ENCODE measurements at places on chromosomes 1 and 21.

DNA sequence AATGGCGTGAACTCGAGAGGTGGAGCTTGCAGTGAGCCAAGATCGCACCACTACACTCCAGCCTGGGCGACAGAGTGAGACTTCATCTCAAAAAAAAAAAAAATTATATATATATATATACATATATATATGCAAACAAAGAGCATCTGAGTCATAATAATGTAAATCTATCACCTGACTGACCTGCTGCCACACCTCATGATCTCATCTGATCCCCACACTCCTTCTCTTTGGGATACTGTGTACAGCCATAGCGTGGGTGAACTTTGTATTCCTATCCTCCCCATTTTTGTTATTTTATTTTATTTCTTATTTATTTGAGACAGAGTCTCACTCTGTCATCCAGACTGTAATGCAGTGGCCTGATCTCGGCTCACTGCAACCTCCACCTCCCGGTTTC is 2.6 kb upstream of the HDAC1 start:
- DNase-seq = no peak

GRCh38 chr21:44764319-44765230 is 37.0 kb downstream of the UBE2G2 start:
- no peak for DNase-seq

DNA sequence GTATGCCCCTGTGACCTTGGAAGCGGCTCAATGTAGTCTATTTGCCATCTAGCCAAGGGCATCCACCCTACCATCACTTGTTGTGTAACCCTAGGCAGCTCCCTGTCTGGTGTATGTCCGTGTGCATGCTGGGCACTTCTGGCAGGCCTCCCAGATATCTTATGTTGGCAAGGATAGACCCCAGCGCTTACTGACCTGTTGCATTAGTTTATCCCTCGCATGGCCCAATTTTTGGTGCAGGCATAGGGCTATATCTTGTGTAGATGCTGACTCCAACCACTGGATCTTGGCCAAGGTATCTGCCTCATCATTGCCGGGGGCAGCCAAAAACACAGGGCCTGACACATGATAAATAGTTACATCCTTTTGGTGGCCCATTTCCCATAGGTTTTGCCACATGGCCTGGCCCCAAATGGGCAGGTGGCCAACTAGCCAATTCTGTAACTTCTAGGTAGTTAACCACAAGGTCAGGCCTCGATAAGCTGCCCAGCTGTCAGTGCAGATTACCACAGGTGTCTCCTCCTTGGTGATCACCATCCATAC is 14.0 kb upstream of the TBX19 start:
- no peak for DNase-seq

DNA sequence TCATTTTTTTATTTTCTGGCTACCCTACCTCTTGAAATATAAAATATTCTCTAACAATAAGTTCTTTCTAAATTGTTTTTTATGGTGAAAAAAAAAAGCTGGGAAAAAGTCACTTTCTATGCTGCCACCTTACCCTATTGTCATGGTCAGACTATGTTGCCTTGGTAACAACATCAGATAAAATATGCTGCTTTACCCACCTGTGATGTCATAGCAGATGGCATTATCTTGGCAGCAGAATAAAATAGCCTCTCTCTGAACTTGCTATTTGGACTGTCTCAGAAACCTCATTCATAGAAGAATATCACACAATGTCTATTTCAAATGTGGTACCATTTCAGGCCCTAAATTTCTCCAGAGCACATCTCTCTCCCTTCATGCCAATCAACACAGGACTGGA is 69.6 kb upstream of the SGIP1 start:
- DNase-seq = no peak

DNA sequence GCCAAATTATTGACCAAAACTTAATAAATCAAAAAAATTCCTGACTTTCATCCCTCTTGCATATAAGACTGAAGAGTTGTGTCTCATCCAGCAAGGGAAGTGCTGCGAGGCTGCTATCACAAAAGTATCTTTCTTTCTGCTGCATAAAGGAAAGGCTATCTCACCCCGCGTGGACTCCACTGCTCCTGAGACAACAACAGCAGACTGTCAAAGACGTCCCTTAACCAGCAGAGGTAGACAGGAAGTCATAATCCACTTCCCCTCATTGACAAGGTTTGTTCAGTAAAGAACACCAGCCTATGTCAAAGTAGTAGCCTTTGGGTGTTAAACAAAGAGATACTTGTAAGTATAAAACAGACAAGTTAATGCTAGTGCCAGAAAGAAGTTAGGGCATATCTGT is 29.4 kb downstream of the VPS26C start:
- DNase-seq = no peak

- no peak for DNase-seq
Measured at GRCh38 chr1:163202833-163203451, at the start of gene RGS5. TSS of gene RGS5 (minus strand) at chr1:163202916. CDS start at chr1:163202835, 81 bp downstream.

DNA sequence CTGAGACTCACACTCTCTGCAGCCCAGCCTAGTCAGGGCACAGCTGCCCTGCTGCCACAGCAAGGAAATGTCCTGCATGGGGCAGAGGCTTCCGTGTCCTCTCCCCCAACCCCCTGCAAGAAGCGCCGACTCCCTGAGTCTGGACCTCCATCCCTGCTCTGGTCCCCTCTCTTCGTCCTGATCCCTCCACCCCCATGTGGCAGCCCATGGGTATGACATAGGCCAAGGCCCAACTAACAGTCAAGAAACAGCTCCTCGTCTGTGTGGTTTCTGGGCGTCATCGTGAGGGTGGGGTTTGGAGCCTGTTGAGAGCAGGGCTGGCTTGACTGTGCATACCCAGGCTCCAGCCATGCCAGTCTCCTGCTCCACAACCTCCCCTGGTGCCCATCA is 19.5 kb downstream of the FAAH start:
- DNase-seq = peak; percentile 62

GRCh38 chr1:226964068-226964425 is 24.0 kb downstream of the COQ8A start:
- peak; percentile 43 for DNase-seq

- no peak for DNase-seq
Measured at GRCh38 chr21:45069711-45070110, 4.7 kb upstream of the ADARB1 start.

GRCh38 chr1:204560590-204561150 is 44.5 kb downstream of the MDM4 start:
- DNase-seq = no peak

DNA sequence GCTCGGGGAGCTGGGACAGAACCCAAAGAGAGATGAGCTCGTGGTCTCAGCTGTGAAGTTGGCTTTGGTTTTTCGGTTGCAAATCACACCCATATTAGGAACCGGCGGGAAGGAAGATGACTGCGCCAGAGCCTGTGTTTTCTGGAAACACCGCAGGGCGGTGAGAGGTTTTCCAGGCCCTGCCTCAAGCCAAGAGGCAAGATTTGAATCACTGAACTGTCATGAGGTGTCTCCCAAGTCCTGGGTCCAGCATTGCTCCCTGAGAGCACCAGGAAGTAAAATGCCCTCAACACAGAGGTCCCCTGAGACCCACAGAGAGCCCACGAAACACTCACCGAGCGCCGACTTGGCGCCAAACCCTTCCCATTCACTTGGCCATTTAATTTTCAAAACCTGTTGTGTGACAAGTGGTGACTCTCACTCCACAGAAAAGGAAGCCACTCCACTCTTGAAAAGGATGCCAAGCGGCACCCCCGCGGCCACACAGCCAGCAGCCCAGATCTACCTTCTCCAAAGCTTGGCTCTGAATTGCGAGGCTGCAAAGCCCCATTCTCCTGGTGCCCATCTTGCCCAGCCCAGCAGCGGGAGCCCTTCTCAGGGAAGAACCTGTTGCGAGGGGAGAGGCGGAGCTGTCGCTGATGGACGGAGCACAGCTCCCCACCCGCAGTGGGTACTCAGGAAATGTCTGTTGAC is 99.0 kb upstream of the RUNX3 start:
- peak; percentile 71 for DNase-seq

DNA sequence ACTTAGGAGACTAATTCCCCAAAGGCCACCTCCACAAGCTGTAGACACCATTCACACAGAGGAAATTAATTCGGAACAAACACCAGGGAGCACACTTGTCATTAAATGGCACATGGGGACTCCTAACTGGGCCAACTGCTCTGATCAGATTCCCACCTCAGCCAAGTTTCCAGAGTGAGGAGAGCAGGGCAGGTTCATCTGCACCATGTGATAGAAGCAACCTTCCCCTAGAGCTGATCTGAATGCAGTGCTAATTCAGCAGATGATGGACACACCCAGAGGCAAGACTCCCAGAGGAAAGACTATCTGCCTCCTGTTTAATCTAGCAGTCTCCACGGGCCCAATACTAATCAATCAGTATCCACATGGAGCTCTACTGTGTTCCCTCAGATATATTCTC is 147.0 kb downstream of the VAV3 start:
- no peak for DNase-seq

- peak; percentile 97 for DNase-seq
Measured at GRCh38 chr1:183279835-183280234, 93.8 kb downstream of the LAMC2 start.

DNA sequence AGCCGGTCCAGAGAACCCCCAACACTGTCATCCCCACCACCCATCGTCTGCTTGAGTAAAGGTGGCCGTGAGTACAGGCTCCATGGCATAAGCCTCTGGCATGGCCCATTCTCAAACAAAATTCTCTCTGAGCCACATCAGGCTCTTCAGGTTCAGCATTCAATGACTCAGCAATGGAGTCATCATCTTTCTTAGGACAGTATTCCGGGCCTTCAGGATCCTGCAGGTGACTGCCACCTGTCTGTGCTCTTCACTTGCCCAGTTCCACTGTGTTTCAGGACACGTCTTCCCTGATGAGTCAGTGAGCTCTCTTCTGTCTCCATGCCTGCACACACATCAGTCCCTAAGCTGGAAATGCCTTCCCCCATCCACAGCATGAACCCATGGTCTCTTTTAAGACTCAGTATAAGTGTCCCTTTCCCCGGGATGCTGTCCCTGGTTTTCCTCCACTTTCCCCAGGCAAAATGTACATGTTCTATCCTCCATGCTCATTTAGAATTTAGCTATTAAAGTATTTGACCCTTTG is 81.1 kb upstream of the FGGY start:
- DNase-seq = no peak

- peak; percentile 34 for DNase-seq
Measured at GRCh38 chr1:228793032-228793431, 57.8 kb downstream of the RHOU start.

GRCh38 chr1:231983588-231984193 is 357.1 kb downstream of the DISC1 start:
- no peak for DNase-seq

- DNase-seq = no peak
Measured at GRCh38 chr1:243783714-243784113, 66.3 kb downstream of the AKT3 start.

DNA sequence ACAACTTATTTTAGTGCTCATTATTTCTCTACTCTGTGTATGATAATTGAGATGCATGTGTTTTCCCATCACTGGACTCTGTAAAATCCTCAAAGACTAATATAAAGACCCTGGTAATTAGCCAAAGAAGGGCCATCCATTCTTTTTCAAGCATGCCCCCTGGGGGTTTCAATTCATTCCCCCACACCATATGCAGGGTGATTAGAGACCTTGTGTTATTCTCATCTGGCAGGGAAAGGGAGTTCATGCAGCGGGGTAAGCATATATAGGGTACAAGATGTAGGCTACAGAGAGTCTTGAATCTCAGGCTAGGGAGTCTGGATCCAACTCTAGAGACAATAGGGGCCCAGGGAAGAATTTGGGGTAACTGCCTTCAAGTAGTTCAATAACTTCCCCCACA is 166.5 kb downstream of the TNR start:
- no peak for DNase-seq

DNA sequence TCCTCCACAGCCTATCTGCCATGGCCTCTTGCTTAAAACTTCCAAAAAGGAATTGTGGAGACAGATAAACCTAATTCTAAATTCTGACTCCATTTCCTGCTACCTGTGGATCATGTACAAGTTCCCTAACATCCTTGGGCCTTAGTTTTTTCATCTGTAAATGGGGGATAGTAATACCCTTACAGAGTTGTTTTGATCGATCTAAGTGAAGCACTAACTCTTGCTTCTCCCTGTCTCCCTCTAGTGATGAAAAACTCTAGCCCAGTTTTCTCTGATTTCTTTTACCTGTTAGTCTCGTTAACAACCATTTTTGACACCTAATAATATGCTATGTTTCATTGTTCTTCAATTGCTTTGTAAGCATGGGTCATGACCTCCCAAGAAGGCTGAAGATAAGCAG is 65.9 kb downstream of the TM2D1 start:
- no peak for DNase-seq

GRCh38 chr1:4449972-4450371 is 204.4 kb upstream of the AJAP1 start:
- no peak for DNase-seq

- no peak for DNase-seq
Measured at GRCh38 chr1:184648856-184649201, 105.8 kb downstream of the EDEM3 start.

GRCh38 chr1:209759829-209760359 is 4.0 kb downstream of the TRAF3IP3 start:
- DNase-seq = no peak

DNA sequence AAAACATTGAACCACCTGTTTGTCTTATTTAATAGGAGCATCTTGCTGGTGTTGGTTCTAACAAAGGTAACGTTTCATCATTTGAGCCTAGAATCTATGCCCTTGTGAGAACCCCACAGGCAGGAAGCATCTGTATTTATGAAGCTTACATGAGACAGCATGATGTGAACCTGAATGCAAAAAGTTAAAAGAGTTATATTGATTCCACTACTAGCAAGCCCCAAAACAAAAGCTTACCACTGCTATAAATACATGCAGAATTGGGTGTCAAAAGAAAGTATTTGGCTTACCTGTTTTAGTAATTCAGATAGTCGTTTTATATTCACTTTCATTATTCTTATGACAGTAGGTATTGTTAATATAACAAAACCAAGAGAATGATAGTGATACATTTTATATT is 301.2 kb upstream of the ADGRL2 start:
- DNase-seq = no peak

GRCh38 chr1:36327421-36328087 is 4.1 kb upstream of the EVA1B start:
- peak; percentile 46 for DNase-seq

- peak; percentile 61 for DNase-seq
Measured at GRCh38 chr1:32400876-32401631, 6.8 kb upstream of the BSDC1 start.

DNA sequence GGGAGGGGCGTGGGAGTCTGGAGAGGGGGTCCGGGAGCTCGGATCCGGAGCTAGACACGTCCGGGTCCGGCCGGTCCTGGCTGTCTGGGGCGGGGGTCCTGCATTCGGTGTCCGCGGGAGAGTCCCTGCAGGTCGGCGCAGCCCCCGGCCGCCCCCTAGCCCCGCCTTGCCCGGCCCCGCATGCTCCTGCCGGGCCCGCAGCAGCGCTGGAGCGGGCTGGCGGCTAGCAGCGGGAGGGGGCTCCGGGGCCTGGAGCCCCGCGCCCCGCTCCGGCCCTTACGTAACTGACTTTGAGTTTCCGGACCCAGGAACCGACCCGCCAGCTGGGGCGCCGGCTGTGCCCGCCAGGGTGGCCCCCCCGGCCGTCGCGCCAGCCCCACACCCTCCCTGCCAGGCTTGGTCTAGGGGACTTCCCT is 26.9 kb upstream of the EPB41 start:
- peak; percentile 67 for DNase-seq

DNA sequence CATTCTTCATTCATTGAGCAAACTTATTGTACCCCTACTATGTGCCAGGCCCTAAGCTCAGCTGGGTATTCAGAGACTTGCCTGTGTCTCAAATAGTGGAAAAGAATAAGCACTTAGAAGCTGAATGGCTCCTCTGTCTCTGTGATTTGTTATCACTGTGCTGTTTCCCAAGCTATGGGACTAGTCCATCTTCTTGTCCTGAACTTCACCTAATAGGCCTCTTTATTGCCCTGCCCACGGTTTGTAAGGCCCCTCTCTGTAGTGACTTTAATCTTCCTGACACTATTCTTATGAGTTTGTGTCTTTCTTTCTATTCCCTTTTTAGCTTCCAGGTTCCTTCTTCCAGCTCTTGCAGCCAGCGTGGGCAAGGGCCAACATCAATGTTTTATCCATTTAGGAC is 85.4 kb upstream of the LPGAT1 start:
- no peak for DNase-seq

Data from NB4 (cell line).